ENCODE measurements at places on chromosomes 1 and 21.
A peak's percentile ranks its signal among the peaks of the same experiment; 100 is the strongest.

DNA sequence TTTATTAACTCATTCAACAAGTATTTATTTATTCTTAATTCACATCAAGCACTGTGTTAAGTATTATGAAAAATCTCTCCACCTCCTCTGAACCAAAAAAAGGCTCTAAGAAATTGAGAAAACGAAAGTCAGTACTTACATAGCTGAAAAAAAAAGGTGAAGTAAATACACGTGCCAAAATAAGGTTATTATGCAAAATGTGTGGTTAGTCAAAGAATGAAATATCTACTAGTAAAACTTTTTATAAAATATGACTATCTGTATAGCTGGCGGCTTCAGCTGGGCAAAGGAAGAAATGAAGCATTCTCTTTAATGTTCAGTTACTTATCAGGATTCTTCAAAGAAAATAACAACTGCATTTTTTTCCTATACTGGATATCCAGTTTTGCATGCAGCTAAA, 35.5 kb upstream of the ASPM start:
- no peak for DNase-seq

GRCh38 chr1:203361945-203362719, 11.2 kb upstream of the FMOD start:
- peak; percentile 30 for DNase-seq

DNA sequence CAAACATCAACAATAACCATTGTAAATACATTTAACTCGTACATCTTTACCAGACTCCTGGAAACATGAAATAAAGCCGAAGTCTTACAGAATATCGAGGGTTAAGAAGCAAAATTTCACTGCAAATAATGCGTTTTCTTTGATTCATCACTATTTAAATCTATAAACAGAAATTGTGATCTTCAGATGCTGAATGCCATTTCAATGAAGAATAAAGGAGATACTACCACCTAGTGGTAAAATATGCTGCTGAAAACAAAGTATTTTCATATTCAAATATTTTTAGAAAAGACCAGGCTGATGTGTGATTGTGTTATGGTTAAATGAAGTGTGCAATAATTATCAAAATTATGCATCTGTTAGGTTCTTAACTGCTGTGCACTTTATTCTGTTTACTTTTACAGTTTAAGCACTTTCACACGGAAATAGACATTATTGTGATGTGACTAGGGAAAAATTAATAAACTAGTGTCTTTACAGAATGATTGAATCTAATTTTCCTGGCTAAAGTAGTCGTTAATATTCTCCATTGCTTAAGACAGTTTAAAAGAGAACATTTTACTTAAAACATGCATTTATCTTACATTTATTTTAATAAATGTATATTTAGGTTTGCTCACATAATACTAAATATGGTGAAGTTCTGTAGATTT, 1093.1 kb downstream of the MRPL39 start:
- DNase-seq, result no peak

- DNase-seq, result no peak
Measured at GRCh38 chr1:203144661-203145060, 17.1 kb downstream of the ADORA1 start.

DNA sequence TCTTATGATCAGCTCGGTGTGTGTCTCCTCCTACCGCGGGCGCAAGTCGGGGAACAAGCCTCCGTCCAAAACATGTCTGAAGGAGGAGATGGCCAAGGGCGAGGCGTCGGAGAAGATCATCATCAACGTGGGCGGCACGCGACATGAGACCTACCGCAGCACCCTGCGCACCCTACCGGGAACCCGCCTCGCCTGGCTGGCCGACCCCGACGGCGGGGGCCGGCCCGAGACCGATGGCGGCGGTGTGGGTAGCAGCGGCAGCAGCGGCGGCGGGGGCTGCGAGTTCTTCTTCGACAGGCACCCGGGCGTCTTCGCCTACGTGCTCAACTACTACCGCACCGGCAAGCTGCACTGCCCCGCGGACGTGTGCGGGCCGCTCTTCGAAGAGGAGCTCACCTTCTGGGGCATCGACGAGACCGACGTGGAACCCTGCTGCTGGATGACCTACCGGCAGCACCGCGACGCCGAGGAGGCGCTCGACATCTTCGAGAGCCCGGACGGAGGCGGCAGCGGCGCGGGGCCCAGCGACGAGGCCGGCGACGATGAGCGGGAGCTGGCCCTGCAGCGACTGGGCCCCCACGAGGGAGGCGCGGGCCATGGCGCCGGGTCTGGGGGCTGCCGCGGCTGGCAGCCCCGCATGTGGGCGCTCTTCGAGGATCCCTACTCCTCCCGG, 1.5 kb downstream of the KCNC4 start:
- no peak for DNase-seq

GRCh38 chr1:29129916-29130315, 6.2 kb upstream of the TMEM200B start:
- no peak for DNase-seq

GRCh38 chr1:56434025-56434424, 145.3 kb downstream of the PLPP3 start:
- DNase-seq, result peak; percentile 37

GRCh38 chr21:28749536-28749935, 243.1 kb downstream of the LTN1 start:
- DNase-seq, result no peak

DNA sequence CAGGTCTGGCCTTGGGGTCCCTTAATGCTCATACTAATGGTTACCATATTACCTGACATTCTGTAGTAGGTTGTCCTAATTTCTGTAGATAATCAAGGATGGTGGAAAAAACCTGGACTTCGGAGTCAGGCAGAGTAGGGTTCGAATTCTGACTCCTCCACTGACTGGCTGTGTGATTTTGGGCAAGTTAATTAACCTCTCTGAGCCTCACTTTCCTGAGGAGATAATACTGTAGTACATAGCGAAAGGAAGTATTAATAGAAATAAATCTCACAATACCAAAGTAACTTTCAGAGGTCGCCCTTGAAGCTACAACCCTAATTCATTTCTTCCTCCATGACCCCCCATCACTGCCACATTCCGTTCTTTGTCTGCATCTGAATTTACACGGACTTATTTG, 72.9 kb downstream of the KCNN3 start:
- DNase-seq, result no peak

DNA sequence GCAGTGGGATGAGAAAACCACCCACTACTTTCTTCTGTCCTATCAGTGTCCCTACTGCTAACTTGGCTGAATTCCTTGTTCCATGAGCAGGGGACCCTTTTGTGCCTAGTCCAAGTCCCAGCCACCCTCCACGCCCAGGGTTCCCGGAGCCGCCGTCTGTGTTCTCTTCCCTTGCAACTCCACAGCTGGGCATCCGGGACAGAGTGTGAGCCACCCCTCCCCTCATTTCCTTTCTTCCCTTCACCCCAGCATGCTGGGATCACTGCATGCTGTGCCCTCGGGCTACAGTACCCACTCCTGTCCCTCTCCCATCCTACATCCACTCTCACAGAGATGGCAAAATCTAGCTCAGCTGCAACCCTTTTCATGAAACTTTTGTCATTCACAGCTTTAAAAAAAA, 44.5 kb downstream of the PGBD5 start:
- no peak for DNase-seq

- peak; percentile 23 for DNase-seq
Measured at GRCh38 chr21:46040707-46041106, 57.2 kb upstream of the COL6A2 start.

All from astrocyte (in vitro differentiated cells and primary cell).